T-helper 17 cell (primary cell): ENCODE measurements at places on chromosomes 2 and 18. TPM values are rescaled to one million over a fixed set of nuclear protein-coding genes. Genes with fewer than 3 reads are reported as not detected.

The ZAP70 gene
- total RNA-seq = 406 TPM

The FEV gene
- total RNA-seq = not detected

The CCDC178 gene
- total RNA-seq = not detected

The C2orf15 gene
- 2.7 TPM for total RNA-seq

The IMPA2 gene
- 4.3 TPM for total RNA-seq

The IL37 gene
- not detected for total RNA-seq

The KCNG2 gene
- not detected for total RNA-seq

DNA sequence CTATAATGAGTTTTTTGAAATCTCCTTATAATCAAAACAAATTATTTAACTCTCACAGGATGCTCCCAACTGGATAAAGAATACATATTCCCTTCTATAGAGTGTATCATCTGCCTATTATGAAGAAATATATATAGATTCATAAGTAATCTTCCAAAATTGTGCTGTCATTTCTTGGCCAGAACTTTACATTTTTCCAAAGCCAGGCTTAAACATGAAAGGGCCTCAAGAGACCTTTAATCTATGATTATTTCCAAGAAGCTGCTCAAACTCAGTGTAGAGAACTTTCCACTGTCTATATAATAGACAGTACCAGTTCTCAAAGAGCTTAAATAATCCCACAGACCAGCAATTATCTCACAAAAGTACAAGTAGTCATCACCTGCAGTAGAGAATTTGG, 211.0 kb downstream of the AKAIN1 start:
- no peak for DNase-seq

DNA sequence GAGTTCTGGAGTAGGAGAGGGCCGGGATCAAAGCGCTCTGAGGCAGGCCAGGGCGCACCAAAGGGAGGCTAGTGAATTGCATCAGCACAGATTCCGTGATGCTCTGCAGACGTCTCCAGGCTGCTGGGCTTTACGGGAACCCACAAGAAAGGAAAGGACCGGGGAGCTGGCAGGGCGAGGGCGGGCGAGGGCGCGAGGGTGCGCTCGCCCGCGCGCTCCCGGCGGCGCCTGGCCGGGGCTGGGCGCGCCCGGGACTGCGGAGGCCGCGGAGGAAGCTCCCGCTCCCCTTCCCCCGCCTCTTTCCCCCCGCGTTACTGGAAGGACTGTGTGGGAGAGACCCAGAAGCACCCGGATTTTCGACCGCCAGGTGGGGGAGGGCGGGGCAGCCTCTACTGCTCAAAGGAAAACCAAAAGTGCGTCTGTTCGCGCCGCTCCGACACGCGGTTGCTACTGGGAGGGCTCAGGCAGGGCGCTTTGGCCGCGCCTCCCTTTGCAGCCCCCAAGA, 2.4 kb upstream of the FOSL2 start:
- peak; percentile 81 for DNase-seq

DNA sequence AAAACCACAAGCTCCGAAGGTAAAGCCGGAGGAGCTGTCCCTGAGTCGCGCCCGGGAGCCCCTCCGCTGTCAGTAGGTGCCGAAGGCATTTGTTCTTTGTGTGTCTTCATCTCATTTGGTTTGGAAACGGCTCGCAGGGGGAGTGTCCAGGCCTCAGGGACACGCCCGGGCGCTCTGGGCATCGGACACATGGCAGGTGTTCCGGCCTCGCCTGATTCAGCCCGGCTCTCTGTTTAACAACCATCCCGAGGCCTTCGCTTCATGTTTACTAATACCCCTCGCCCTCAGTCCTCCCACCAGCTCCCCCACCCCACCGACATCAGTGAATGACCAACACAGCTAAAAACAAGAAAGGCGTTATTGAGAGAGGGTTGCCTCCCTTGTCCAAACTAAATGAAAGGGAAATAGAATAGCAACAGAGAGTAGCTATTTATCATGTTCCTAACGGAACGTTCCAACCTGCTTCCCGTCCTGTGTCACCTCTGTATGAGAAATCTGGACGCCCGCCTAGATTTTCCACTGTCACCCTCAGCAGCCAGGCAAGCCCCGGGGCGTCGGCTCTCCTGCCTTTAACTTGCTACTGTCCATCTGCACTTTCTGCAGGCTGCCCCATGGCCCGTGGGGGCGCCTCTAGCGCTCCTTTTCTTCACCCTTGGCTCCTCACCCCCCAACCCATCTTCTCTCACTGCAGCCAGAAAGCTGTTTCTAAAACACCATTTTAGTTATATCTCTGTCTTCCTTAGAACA, 73.9 kb downstream of the MYCN start:
- DNase-seq = no peak

GRCh38 chr2:111054791-111055691, 65.7 kb upstream of the BCL2L11 start:
- DNase-seq = no peak

- DNase-seq = no peak
Measured at GRCh38 chr18:33446604-33447003, 6.1 kb upstream of the CCDC178 start.

DNA sequence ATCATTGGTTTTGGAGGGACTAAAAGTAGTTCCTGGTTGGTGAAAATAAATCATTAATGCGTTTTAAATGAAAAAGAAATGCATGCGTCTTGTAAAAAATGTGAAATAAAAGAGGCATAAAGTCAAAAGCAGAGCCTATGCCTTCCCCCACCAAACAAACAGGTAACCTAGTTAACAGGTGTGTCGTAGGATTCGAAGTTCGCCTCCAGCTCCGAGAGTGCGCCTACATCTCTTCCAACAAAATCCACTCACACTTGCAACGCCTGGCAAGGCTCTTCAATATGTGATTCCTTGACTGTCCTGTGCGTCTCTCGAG, 677 bp upstream of the SMAD4 start:
- DNase-seq = no peak

GRCh38 chr18:53984021-53984420, 240.4 kb downstream of the MBD2 start:
- DNase-seq = no peak

DNA sequence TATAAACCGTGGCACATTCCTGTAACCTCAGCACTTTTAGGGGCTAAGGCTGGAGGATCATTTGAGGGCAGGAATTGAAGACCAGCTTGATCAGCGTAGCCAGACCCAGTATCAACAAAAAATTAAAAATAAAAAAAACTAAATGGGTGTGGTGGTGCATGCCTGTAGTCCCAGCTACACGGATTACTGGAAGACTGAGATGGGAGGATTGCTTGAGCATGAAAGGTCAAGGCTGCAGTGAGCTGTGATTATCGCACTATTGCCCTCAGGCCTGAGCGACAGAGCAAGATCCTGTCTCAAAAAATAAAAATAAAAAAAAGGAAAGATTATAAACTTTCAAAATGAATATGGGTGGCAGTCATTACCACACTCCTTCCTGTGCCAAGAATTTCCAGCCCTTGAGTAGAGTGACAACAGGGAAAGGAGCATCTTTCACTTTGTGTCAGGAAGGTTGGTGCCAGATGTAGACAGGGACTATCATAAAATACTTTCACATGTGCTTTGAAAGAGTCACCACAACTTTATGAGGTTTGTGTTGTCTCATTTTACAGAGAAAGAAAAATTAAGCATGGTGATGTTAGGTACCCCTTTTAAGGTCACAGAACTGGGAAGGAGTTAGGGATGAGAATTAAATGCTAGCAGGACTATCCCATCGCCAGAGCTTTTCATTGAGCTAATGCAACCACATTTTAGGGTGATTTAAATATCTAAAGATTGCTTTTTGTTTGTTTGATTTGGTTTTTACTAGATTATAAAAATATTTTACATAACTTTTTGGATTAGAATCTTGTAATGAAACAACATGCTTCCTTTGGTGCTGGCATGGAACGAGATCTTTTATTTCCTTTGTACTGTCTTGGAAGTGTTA, 1617.4 kb upstream of the ACVR2A start:
- DNase-seq = no peak

DNA sequence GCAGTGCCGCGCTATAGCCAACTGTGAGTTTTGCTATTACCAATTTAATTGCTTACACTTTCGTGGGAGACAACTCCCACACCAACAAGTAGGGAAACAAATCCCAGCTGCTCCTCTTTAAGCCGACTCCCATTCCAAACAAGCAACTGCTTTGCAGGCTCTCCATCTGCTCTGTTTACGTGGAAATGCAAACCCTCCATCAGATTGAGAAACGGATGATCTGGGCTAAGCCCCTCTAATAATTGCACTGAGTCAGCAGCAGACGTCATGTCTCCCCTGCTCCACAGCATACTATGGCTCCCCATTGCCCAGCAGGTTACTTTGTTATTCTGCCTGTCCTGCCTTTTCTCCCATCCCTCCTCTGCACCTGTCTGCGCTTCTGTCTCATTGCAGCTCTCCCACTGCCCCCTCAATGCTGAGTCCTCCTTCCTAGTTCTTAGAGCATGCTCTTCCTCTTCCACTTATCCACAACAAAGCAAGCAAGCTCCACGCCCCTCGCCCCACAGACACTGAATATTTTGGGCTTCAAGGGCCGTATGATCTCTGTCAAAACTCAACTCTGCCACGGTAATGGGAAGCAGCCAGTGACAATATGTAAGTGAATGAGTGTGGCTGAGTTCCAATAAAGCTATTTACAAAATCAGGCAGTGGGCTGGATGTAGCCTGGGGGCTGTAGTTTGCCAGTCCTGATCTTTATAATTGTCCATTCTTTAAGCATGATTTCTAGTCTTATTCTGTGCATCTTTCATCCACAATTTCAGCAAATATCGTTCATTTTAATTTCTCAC, 39.5 kb upstream of the ARL4C start:
- no peak for DNase-seq

GRCh38 chr2:238391042-238391689, 35.6 kb upstream of the ASB1 start:
- no peak for DNase-seq

DNA sequence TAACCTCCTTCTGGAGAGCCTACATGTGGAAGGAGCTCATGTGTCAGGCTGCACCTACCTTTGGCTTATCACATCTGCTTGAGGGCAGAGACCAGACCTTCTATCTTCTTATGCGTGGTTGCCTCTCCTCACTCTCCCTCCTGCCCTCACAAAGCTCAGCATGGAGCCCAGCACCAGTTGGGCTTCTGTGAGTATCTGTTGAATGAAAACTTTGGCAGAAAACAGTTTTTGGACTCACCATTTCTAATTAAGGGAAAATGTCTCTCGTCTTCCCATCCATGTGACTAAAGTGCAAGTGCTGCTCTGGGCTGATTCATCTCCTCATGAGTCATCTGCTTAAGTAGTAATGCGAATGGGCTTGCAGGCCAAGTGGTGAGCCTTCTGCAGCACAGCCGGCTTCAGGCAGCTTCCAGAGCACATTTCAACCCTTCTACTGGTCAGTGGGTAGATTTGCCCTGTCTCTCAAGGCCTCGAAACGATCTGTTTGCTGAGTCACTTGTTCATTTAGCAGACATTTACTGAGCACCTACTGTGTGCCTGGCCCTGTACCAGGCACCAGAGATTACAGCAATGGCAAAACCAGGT, 102.6 kb downstream of the VSNL1 start:
- DNase-seq = no peak

- DNase-seq = no peak
Measured at GRCh38 chr2:43309935-43310334, 83.5 kb upstream of the ZFP36L2 start.

- DNase-seq = no peak
Measured at GRCh38 chr2:95306336-95306895, 9.3 kb downstream of the KCNIP3 start.

DNA sequence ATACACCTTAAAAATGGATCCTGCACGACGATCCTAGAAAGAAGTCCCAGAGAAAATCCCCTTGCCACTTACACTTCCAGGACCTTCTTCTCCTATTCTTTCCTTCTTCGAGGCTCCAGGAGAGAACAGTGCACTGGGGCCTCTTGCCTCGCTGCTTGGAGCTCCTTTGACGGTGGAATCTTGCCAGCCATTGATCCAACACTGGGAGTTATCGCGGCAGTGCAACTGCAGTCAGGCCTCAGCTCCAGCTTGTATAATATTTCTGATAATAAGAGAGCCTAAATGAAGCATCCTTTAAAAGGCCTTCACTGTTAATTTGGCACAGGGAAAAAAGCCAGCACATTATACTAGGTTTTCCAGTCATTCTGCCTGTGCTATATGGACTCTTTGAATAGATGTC, 216.9 kb upstream of the PARD3B start:
- no peak for DNase-seq

DNA sequence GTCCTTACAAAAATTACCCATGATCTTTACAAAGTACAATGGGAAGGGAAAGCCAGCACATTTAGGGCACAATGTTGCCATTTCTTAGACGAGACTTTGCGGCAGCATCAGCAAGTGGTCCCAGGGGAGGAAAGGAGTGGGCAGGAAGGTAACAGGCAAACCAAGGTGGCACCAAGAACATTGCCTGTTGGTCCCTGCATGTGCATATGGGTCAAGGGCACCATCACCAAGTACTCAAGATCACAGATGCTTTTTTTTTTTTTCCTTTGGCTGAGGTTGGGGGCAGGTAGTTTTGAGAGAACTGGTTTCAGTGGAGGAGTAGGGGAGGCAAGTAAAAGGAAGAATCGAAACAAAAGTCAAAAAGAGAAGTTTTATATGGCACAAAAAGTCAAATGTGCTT, 752 bp upstream of the CYTIP start:
- DNase-seq = no peak

DNA sequence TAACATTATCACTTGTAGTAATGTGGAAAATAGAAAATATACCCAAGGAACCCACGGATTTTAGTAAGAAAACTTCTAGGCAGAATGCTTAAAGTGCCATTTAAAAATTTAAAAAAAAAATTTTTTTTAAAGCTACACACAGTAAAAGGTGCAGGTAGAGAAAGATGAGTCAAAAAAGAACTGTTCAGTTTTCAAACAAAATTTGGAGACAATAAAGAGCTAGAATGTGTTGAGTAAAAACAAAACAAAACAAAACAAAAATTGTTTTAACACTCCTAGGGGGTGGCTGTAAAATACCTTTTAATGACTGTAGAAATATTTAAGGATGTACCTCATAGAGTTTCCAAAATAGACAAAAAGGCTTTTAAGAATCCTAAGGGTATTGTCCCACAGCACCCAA, 212.0 kb downstream of the TGIF1 start:
- no peak for DNase-seq

- no peak for DNase-seq
Measured at GRCh38 chr2:134950886-134951285, 32.3 kb downstream of the CCNT2 start.

DNA sequence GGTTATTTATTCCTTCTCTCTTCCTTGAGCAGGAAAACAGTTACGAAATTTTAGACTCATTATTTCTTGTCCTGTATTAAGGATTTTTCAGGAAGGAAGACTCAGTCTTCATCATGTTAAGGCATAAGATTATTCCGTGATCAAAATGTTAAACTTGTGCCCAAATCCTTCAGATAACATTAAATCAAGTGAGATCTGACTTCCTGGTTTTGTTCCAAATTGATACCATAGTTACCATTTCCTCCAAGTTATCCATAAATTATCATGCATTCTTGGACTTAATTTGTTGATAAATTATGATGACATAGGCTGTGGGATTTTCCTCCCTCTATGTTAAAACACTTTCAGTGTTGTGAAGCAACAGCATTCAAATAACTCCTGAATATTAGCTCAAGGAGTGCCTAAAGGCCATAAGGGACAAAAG, 31.9 kb downstream of the EFEMP1 start:
- DNase-seq = no peak

- DNase-seq = no peak
Measured at GRCh38 chr2:191049728-191050639, 36.0 kb upstream of the STAT1 start.
